ENCODE measurements at places on chromosomes 13 and 19.

DNA sequence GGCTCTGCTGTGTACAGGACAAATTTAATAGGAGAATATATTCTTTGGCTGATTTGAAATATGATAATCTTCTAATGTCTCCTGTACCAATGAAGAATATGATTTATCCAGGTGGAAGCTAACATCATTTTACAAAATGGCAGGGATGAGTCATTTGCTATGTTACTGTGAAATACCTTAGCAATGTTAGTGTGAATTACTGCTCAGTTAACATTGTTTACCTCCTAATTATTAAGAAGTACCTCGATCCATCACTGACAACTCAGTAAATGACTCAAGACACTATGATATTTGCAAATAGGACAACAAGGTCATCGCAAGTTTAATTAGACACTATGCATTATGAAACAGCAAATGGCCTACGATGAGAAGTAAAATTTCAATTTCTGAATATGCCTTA lies 309.1 kb upstream of the EDNRB start:
- DNase-seq: no peak

GRCh38 chr13:52845766-52846566 lies 2.5 kb downstream of the PCDH8 start:
- DNase-seq: peak; percentile 88

DNA sequence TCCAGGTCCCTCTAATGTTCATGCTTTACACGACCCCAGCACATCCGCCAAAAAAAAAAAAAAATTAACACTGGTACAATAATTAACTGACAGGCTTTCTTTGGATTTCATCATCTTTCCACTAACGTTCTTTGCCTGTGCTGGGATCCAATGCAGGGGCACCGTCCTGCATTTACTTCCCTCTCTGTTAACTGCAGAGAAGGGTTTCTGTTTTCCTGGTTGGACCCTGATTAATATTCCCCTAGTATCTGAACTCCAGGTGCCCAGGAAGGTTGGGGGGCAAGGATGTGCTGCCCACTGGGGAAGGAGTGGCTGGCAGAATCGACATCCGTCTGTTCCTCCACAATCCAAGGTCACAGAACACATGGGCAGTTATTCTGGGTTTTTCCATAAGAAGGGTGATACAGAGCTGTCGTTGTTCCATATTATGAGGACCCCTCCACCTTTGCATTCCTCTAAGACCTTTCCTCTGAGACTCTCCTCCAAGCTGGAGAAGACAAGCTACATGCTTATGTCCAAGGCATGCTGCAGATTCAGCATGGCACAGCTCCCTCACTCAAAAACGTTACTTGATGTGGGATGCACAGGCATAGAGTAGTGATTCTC lies 4.5 kb upstream of the LAIR1 start:
- DNase-seq: no peak

DNA sequence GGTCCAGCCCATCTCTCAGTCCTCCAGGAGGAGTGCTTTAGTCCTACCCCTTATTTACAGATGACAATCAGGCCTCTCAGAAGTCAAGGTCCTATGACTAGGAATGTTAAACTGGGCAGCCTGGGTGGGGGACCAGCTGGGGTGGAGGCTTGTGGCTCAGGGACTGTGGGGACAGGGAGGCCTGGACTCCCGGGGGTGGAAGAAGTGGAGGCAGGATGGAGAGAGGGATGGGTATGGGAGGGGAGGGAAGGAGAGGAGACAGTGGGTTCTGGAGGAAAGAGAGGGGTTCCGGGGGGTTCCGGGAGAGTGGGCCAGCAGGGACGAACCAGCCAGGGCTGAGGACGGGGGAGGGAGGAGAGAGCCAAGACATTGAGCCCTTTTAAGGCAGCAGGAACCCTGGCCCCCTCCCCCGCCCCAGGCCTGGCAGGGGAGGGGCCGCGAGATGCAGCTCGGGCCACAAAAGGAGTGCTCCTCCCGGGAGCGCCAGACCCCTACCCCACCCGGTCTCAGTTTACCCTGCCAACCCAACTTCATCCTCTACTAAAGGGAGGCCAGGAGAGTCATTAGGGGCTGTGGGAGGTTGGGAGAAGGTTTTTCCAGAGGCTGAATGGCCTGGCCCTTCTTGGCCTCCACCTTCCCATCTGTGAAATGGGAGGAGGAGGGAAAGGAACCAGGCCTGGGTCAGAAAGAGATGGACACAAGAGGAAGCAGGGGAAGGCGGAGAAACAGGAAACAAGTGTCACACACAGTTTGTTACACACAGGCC lies 1.7 kb downstream of the DMPK start:
- no peak for DNase-seq

DNA sequence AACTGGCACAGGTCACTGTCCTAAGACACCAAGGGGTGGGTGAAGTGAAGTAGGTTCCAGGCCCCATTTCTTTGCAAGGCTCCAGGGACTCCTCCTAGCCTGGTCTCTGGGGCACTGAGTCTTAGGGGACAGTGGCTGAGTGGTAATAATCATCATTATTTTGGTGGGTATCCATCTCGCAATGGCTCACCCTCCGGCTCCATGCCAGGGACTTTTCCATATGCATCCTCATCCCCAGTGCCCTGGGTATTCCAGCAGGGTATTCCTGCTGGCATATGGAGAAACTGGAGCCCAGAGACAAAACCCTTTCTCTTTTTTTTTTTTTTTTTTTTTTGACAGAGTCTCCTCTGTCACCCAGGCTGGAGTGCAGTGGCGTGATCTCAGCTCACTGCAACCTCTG lies 2.5 kb downstream of the PDE4A start:
- DNase-seq: no peak

GRCh38 chr13:50209631-50210030 lies 194.4 kb downstream of the KCNRG start:
- DNase-seq: no peak

DNA sequence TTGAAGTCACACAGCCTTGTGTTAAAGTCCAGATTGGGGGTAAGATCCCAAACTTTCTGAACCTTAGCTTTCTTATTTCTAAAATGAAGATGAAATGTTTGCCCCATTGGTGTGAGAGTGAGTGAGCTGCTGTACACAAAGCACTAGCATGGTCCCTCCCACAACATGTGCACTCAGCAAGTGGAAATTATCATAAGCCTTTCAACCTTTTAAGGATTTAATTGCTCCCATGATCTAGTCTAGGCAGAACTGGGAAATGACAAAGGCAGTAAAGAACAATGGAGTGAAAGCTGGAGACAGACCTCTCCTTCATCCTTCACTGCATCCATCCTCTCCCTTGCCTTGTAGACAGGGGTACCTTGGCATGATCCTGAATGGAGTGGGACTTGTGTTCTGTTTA lies 76.0 kb upstream of the GPR12 start:
- no peak for DNase-seq

- DNase-seq: no peak
These were observed 24.9 kb upstream of the WDR18 start for GRCh38 chr19:958967-959855.

- no peak for DNase-seq
These were observed 14.6 kb downstream of the RAB20 start for GRCh38 chr13:110546926-110547325.

GRCh38 chr13:31199527-31199848 lies 287 bp upstream of the B3GLCT start:
- no peak for DNase-seq

DNA sequence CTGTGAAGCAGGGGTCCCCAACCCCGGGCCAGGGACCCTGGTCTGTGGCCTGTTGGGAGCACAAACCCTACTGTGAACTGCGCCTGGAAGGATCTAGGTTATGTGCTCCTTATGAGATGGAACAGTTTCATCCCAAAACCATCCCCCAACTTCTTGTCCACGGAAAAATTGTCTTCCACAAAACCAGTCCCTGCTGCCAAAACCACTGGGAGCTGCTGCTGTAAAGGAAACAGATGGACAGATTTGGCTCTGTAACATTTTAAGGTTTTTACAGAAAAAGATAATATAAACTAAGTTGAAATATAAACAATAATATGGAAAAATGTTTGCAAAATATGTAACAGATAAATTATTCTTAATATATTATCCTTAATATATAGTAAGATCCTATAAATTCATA lies 73.7 kb downstream of the COG6 start:
- DNase-seq: no peak

- peak; percentile 99 for DNase-seq
These were observed 1.6 kb downstream of the RASIP1 start for GRCh38 chr19:48738557-48739403.

Measured in H9 (cell line).